ENCODE measurements at places on chromosomes 1 and 21.

- DNase-seq, result no peak
Observed at GRCh38 chr1:167678422-167678821, 43.4 kb upstream of the MPZL1 start.

GRCh38 chr21:43943512-43944077 is 68.5 kb upstream of the TRAPPC10 start:
- no peak for DNase-seq

DNA sequence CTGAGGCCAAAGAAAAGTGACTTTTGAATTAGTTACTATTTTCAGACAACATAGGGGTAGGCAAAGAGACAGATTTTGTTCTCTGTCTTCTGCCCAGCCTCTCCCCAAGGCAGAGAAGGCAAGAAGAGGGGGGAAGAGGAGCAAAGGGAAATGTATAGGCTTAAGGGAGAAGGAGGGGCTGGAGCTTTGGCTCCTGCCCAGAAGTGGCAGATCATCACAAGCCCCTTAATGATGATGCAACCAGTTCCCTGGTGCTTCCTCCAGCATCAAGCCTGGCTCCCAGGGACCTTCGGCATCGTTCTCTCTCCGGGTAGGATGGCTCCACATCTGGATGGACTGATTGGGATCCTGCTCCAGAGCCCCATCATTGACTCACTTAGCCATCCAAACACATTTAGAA is 112.8 kb downstream of the KCND3 start:
- DNase-seq, result no peak

DNA sequence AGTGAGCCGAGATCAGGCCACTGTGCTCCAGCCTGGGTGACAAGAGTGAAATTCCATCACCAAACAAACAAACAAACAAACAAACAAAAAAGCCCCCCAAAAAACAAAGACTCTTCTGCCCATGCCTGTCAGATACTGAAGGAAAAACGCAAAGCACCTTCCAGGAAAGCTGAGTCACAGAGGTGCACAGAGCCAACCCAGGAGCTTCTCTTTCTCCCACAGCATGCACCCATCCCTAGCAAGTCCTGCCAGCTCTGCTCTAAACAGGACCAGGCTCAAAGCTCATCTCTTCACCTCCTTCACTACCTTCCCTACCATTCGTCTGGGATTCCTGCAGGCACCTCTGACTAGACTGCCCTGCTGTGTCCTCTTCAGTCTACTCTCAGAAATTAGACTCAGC is 46.5 kb downstream of the ETS2 start:
- DNase-seq, result no peak

DNA sequence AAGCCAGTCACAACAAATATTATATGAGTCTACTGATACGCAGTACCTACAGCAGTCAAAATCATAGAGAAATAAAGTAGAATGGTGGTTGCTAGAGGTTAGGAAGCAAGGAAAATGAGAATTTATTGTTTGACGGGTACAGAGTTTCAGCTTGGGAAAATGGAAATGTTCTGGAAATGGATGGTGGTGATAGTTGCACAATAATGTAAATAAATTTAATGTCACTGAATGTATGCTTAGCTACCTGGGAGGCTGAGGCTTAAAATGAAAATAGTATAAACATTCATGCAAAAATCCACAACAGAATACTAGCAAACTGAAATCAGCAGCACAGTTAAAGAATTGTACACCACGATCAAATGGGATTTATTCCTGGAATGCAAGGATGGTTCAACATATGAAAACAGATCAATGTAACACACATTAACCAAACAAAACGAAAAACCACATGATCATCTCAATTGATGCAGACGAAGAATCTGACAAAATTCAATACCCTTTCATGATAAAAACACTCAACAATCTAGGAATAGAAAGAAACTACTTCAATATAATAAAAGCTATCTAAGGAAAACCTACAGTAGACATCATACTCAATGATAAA is 10.7 kb downstream of the TUT4 start:
- no peak for DNase-seq

DNA sequence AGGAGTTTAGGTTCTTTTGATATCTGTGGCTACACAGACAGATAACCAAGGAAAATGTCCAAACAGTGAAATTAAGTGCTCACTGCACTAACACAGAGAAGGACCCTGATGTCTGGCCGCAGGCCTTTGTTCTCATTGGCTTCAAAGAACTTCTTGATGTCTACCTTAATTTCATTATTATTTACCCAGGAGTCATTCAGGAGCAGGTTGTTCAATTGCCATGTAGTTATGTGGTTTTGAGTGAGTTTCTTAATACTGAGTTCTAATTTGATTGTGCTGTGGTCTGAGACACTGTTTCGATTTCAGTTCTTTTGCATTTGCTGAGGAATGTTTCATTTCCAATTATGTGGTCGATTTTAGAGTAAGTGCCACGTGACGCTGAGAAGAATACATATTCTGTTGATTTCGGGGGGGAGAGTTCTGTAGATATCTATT is 15.2 kb upstream of the LGALS8 start:
- no peak for DNase-seq

- DNase-seq, result peak; percentile 63
Observed at GRCh38 chr1:63691701-63692425, 82.0 kb upstream of the ROR1 start.

Measured in ELF-1 (cell line).